ENCODE measurements at places on chromosomes 7 and 10.

- DNase-seq: no peak
These were observed 4.2 kb upstream of the IL15RA start for GRCh38 chr10:5981529-5981928.

- DNase-seq: no peak
These were observed 150.9 kb upstream of the MBL2 start for GRCh38 chr10:52923520-52923919.

DNA sequence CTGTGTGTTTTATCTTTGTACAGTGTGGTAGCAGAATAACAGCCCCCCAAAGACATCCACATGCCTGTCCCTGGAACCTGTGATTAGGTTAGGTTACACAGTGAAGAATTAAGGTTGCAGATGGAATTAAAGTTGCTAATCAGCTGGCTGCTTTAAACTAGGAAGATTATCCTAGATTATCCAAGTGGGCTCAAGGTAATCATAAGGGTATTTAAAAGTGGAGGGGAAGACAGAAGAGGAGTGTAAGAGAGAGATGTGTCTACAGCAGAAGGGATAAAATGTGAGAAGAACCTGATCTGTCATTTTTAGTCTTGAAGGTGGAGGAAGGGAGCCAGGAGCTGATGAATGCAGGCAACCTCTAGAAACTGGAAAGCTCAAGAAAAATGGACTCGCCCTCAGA is 117.6 kb downstream of the ARHGAP22 start:
- no peak for DNase-seq

- no peak for DNase-seq
These were observed 134.6 kb downstream of the LHPP start for GRCh38 chr10:124596116-124596785.

DNA sequence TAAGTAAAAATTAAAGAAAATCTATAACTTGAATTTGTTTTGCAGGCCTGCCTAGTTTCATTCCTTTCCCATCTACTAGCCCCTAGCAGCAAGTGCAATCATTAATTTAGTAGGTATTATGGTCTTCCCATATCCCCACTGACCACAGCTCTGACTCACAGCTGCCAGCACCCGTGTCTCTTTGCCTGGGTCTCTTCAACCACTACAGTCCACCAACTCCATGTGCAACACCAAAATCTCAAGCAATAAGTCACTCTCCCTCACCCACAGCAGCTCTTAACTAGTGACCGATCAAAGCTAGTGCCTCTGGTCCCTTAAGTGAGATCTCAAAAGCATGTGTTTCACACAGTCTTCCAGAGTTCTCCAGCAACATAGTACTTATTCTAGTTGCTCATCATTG is 26.0 kb upstream of the THSD7A start:
- DNase-seq: no peak

Measured in stimulated activated CD8-positive, alpha-beta memory T cell treated with anti-CD3 and anti-CD28 coated beads, Interleukin-15, amount 100 ng/mL, for 48 hours (primary cell).